Activated CD4-positive, alpha-beta memory T cell treated with anti-CD3 and anti-CD28 coated beads, Interleukin-2, amount 10 ng/mL, durations not matched to agents 7 days and 5 days (primary cell): ENCODE measurements at places on chromosomes 5 and 9. TPM values are rescaled to one million over a fixed set of nuclear protein-coding genes. Genes with fewer than 3 reads are reported as not detected.
A peak's percentile ranks its signal among the peaks of the same experiment; 100 is the strongest.

- no peaks in the 10 kb centered on the region for H3K4me1 ChIP-seq
- no peaks in the 10 kb centered on the region for H3K36me3 ChIP-seq
- H3K27me3 ChIP-seq: no peaks in the 10 kb centered on the region
- no peak overlapping the region for H3K27ac ChIP-seq
These were observed 385.3 kb upstream of the WWC1 start for GRCh38 chr5:167905919-167906853.

The CDKN2B gene
- total RNA-seq: 3.4 TPM

DNA sequence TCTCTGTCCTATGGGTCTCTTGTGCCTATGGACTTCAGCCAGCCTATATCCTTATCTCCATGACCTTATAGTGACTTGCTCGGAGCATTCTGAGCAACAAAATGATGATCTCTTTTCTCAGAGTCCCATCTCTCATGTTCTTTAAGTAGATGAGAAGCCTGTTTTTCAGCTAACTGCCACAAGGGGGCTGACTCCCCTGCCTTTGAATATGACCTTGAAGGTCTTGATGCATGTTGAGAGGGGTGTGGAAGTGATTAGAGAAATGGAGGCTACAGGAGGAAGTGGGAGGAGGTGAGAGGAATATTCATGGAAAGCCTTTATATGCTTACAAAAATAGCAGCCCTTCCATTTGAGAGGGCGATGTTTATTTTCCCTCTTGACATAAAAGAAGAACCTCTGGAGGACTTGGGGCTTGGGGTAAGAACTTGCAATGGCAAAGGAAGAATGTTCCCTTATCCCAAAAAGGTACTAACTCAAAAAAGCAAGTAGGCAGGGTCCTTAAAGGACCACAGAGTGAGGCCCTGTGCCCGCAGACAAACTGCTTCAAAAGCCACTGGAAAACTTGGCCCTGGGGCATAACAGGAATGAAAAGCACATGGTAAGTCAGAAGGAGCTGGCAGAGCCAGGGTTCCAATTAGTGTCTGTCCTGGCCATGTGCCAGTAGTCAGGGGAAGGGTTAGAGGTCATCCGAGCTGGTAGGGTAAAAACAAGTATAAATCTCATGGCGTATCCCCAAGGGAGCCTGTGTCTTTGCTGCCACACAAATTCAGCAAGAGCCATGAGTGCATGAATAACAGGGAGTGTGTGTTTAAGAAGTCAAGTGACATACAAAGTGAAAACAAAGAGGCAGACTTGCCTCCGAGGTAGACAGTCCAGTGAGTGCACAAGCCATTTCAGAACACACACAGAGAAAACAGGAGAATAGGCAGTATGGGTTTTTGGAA, 39.1 kb downstream of the FGD3 start:
- H3K4me3 ChIP-seq: no peak overlapping the region
- H3K27me3 ChIP-seq: no peaks in the 10 kb centered on the region
- H3K36me3 ChIP-seq: peaks cover 97% of the 10 kb centered on the region
- H3K4me1 ChIP-seq: peaks cover 66% of the 10 kb centered on the region
- H3K27ac ChIP-seq: peak overlapping the region; percentile 48
- DNase-seq: peak; percentile 47

- no peaks in the 10 kb centered on the region for H3K27me3 ChIP-seq
- H3K4me1 ChIP-seq: peaks cover 15% of the 10 kb centered on the region
- DNase-seq: no peak
These were observed 11.7 kb downstream of the STX17 start for GRCh38 chr9:99918134-99918533.

- H3K4me3 ChIP-seq: no peak overlapping the region
- H3K27ac ChIP-seq: no peak overlapping the region
- H3K27me3 ChIP-seq: no peaks in the 10 kb centered on the region
- no peak for DNase-seq
These were observed 212.5 kb downstream of the FANCC start for GRCh38 chr9:95104980-95105379.

DNA sequence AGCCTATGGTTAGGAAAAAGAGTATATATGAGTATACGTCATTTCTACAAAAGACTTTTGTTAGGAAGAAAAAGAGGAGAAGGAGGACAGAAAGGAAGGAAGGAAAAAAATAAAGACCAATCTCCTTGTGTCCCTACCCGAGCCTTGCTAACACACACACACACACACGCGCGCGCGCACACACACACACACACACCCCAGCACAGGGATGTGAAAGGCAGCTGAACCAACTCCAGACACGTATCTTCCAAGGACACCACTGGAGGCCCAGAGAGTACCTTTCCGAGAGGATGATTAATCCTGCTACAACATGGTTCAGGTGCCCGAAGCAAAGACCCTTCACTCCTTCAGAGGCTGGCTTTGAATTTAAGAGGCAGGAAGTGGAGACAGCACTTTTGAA, 56.9 kb upstream of the GALNT10 start:
- no peaks in the 10 kb centered on the region for H3K36me3 ChIP-seq
- no peak for DNase-seq
- no peaks in the 10 kb centered on the region for H3K4me1 ChIP-seq
- H3K27me3 ChIP-seq: peaks cover 21% of the 10 kb centered on the region
- H3K27ac ChIP-seq: no peak overlapping the region
- no peak overlapping the region for H3K4me3 ChIP-seq

GRCh38 chr5:40025586-40025985, 600.8 kb upstream of the DAB2 start:
- H3K36me3 ChIP-seq: peaks cover 2% of the 10 kb centered on the region
- no peak overlapping the region for H3K4me3 ChIP-seq
- no peak overlapping the region for H3K27ac ChIP-seq
- no peaks in the 10 kb centered on the region for H3K4me1 ChIP-seq
- no peak for DNase-seq

The C6 gene
- not detected for total RNA-seq

DNA sequence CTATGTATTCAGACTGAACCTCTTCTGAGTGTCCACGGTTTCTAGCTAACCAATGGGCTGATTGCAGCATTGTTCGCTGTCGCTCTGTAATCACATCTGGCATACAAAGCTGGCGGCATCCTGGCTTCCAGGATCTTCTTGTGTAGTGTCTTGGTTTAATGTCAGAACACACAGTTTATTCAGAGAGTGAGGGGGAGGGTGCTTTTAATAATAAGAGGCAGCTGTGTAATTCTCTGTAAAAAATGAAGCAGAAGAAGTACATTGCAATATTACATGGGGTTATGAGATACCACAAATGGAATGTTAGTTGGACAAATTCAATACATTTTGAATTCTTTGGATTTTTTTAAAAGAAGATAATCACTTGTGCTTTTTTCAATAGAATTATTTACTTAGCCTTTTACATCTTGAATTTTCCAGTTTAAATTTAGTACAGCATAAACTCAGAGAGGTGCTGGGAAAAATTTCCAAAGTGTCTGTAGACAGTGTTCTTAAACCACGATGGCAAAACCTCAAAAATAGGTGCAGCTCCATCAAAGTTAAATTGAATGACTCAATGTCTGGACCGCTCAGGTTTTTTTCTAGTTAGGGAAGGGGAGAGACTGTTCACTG, 206.0 kb downstream of the PCSK1 start:
- H3K27me3 ChIP-seq: peaks cover 2% of the 10 kb centered on the region
- H3K4me3 ChIP-seq: no peak overlapping the region
- no peak overlapping the region for H3K27ac ChIP-seq
- H3K36me3 ChIP-seq: peaks cover 11% of the 10 kb centered on the region
- peaks cover 8% of the 10 kb centered on the region for H3K4me1 ChIP-seq

GRCh38 chr9:69961843-69962242, 81.8 kb upstream of the MAMDC2 start:
- no peak overlapping the region for H3K4me3 ChIP-seq
- peaks cover 29% of the 10 kb centered on the region for H3K27me3 ChIP-seq
- H3K36me3 ChIP-seq: no peaks in the 10 kb centered on the region
- H3K27ac ChIP-seq: no peak overlapping the region

DNA sequence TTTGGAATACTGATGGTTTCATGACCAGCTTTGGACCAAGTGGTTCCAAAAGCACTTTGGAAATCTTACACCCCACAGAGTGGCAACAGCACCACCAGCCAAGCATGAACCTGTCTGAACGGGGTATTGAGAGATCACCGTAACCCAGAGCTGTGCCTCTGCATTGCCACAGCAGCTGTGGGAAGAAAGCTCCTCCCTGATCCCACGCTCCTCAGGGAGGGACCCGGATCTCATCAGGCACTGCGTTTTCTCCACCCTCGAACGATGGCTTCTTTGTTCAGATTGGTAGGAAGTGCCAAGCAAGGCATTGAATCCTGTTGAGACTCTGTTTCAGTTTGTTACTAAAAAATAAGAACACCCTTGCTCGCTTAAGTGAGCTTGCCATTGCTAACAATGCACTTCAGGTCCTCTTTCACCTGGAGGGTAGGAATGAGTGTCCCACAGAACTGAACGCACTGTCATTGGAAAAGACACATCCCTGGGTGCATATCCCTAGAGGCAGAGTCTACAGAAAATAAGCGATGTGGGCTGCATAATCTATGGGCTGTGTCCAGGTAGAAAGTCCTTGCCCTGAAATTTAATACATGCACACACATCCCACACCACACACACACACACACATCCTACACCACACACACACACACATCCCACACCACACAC, 118.0 kb upstream of the ICE1 start:
- no peak overlapping the region for H3K27ac ChIP-seq
- H3K27me3 ChIP-seq: no peaks in the 10 kb centered on the region
- DNase-seq: no peak
- H3K4me1 ChIP-seq: no peaks in the 10 kb centered on the region
- H3K4me3 ChIP-seq: no peak overlapping the region

GRCh38 chr5:142978726-142979125, 208.5 kb downstream of the ARHGAP26 start:
- H3K4me3 ChIP-seq: no peak overlapping the region
- peaks cover 82% of the 10 kb centered on the region for H3K4me1 ChIP-seq
- no peaks in the 10 kb centered on the region for H3K27me3 ChIP-seq
- DNase-seq: no peak
- peak overlapping the region; percentile 97 for H3K27ac ChIP-seq

The GPR21 gene
- total RNA-seq: 0.88 TPM

DNA sequence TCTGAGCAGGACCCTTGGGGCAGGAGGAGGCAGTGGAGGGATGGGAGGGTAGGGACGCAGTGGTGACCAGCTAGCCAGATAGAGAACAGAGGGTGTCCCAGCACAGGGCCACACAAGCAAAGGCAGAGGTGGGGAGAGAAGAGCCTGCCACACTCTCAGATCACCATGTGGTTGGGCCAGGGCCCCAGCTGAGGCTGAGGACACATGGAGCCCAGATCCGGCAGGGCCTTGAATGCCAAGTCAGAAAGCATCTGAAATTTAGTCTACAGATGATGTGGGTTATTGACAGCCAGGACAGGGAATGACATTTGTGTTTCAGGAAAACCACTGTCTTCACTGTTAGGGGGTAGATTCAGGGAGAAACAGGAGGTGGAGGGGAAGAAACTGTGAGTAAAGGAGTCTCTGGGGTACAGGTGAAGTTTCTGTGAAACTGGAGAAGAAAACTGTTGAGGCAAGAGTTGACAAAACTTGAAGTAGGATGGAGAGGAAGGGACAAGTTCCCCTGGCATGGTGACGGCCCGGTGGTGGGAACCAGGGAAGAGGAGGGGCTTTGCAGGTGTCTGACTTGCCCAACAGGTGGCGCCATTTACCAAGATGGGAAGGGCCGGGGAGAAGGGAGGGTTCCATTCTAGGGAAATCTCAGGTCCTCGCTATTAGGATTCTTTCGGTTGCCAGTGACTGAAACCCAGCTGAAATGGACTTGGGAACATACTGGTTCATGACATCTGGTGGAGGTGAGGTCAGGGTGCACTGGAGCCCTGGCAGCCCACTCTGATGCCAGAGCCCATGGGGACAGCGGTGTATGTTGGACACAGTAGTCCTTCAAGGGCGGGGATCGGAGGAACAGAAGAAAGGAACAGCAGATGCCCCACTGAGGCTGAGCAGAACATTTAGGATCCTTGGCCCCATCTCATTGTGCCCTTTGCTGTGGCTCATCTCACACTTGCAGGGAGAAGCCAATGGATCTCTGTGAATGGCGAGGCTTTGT, 100.1 kb downstream of the KCNIP1 start:
- H3K27me3 ChIP-seq: peaks cover 40% of the 10 kb centered on the region
- peaks cover 5% of the 10 kb centered on the region for H3K4me1 ChIP-seq
- H3K4me3 ChIP-seq: no peak overlapping the region
- H3K36me3 ChIP-seq: no peaks in the 10 kb centered on the region

The LOX gene
- 0.10 TPM for total RNA-seq

The SUSD3 gene
- total RNA-seq: 69.6 TPM

GRCh38 chr5:180665682-180666404, 16.4 kb upstream of the FLT4 start:
- H3K4me3 ChIP-seq: no peak overlapping the region
- peaks cover 4% of the 10 kb centered on the region for H3K4me1 ChIP-seq
- DNase-seq: no peak

DNA sequence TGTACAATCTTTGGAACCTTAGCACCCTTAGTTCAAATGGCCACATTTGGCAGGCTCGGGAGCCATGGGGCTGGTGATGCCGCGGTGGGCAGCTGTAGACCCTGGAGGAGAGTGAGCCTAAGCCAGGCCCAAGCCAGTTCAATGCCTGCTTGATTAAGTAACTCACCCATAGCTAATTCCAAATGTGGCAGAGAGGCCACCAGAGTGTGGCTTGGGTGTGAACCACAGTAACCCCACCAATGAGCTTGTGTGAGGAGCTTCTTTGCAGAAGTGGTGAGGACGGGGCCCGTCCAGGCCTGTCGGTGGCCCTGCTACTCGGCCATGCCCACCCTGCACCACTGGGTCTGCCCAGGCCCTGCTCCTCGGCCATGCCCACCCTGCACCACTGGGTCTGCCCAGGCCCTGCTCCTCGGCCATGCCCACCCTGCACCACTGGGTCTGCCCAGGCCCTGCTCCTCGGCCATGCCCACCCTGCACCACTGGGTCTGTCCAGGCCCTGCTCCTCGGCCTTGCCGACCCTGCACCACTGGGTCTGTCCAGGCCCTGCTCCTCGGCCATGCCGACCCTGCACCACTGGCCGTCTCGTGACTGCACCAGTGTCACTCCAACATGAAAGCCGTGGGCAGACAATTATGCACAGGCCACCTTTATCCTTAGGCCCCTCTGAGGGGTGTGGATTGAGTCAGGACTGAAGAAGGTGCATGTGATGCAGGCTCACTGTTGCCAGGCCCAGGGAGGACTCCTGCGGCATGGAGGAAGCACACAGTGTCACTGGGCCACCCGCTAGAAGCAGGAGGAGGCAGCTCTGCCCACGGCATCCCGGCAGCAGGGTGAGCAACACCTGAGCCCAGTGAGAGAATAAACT, 75.4 kb downstream of the MRPL36 start:
- H3K4me3 ChIP-seq: peak overlapping the region; percentile 72
- H3K27me3 ChIP-seq: no peaks in the 10 kb centered on the region
- peaks cover 2% of the 10 kb centered on the region for H3K4me1 ChIP-seq
- H3K27ac ChIP-seq: no peak overlapping the region
- peaks cover 6% of the 10 kb centered on the region for H3K36me3 ChIP-seq

GRCh38 chr5:34598177-34598794, 57.8 kb upstream of the RAI14 start:
- peaks cover 3% of the 10 kb centered on the region for H3K27me3 ChIP-seq
- no peak for DNase-seq
- H3K4me1 ChIP-seq: no peaks in the 10 kb centered on the region
- H3K36me3 ChIP-seq: no peaks in the 10 kb centered on the region
- H3K27ac ChIP-seq: no peak overlapping the region

- DNase-seq: no peak
- no peaks in the 10 kb centered on the region for H3K27me3 ChIP-seq
- peaks cover 12% of the 10 kb centered on the region for H3K36me3 ChIP-seq
- peak overlapping the region; percentile 89 for H3K4me3 ChIP-seq
- H3K4me1 ChIP-seq: peaks cover 40% of the 10 kb centered on the region
These were observed 791 bp upstream of the STARD4 start for GRCh38 chr5:111513131-111513520.

- no peak overlapping the region for H3K27ac ChIP-seq
- H3K27me3 ChIP-seq: peaks cover 15% of the 10 kb centered on the region
- H3K4me3 ChIP-seq: no peak overlapping the region
- DNase-seq: no peak
These were observed 48.0 kb upstream of the DMRT3 start for GRCh38 chr9:928363-929042.

- no peak overlapping the region for H3K4me3 ChIP-seq
- H3K27ac ChIP-seq: no peak overlapping the region
- H3K27me3 ChIP-seq: peaks cover 12% of the 10 kb centered on the region
- H3K36me3 ChIP-seq: no peaks in the 10 kb centered on the region
These were observed 22.8 kb upstream of the ABLIM3 start for GRCh38 chr5:149118463-149118862.
